ENCODE measurements at places on chromosomes 4 and X. TPM values are rescaled to one million over a fixed set of nuclear protein-coding genes. Genes with fewer than 3 reads are reported as not detected.

DNA sequence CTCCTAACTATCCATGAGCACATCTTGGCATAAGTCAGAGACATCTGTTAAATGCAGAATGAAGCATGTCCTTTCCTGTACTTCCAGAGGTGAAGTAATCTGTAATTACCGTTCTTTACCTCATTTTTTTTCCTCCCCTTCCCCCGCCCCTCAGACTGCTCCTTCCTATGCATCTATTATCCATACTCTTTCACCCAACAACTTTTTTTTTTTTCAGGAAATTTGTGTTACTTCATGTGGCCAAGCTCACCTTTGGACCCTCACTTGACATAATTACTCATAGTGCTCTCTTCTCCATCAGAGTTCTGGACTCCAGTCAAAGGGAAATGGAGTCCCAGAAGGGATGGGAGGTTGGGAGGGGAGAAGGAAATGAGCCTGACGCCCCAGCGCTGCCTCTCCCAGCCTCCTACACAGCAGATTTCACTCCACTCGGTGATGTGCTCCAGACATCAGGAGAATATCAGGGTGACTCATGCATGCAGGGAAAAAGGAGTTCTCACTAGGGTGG, 568.8 kb downstream of the STIM2 start:
- no peak for DNase-seq

SSX4 gene
- total RNA-seq, result not detected

DNA sequence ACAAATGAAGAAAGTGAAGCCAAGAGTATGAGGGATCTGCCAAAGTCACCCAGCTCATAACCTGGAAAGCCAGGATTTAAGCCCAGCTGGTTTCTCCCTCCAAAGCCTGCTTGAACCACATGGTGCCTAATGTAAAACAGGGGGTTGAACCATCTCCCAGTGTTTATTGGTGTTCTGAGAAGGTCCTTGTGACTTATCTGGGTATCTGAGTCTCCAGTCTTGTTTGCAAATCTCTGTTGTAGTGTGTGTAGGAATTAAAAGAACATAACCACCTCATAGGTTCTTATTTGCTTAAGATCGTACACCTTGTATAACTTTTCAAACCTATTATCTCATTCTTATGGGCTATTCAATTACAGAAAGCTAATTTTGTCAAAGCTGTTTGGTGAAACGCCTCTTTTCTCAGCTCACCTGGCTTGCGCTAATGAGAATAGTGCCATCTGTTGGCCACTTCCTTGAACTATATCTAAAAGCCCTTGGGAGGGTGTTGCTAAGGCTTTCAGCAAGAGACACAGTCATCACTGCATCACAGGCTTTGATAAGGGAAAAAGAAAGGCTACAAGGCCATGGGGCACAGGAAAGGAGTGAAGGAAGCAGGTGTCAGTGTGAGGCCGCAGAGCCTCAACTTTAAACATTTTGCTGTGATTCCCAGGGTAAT, 34.0 kb downstream of the ETDB start:
- DNase-seq, result no peak

DNA sequence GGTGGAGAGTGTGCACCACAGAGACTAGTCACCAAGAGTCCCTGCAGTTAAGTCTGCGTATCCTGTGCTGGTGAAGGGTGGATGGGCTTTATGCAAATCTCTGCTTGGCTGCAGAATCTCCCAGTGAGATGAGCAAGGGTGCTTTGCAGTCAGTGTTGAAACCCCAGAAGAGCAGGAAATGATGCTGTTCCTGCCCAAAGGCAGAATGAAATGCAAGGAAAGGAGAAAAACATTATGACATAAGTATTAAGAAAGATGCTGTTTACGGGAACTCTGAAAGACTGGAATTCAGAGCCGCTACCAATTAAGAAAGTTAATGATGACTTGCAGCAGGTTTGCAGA, 25.4 kb upstream of the ACSL1 start:
- DNase-seq, result no peak

GRCh38 chr4:114717432-114717831, 118.8 kb downstream of the UGT8 start:
- DNase-seq, result no peak

HOPX gene
- total RNA-seq, result 3.1 TPM

All from mesothelial cell of epicardium (in vitro differentiated cells).